NCI-H526 (cell line): ENCODE measurements at places on chromosomes 2 and 18.

GRCh38 chr2:53513167-53513666, 254.4 kb upstream of the CHAC2 start:
- no peak for DNase-seq

DNA sequence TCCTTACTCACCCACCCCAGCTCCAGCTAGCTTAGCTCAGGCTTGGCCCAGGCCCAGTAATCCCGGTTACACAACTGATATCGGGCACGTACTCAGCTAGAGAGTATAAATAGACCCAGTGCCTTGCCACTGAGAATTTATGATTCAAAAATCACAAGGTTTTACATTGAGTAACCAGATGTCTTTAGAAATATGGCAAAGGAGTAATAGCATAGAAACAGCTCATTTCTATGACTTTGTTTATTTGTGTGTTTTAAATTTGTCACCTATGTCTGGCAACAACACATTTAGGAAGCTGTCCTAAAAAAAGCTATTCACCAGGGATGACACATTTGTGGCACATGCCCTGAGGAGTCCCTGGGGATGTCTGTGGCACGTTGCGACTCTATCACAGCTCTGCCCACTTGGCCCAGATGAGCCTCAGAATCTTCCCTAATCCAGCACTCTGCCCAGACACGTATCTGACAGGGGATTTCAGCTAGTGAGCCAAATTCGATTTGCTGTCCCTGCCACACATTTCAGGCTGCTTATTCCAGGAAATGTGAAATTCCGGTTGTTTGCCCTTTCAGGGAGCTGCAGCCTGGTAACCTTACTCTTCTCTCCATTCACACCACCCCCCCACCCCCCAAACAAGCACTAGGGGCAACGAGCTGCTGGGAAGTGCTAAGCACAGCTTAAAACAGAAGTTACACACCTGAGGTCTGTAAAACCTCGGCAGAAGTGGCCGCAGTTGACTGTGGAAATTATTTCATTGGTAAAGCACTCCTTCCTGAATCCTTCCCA, 85.4 kb upstream of the ZCCHC2 start:
- DNase-seq, result no peak

DNA sequence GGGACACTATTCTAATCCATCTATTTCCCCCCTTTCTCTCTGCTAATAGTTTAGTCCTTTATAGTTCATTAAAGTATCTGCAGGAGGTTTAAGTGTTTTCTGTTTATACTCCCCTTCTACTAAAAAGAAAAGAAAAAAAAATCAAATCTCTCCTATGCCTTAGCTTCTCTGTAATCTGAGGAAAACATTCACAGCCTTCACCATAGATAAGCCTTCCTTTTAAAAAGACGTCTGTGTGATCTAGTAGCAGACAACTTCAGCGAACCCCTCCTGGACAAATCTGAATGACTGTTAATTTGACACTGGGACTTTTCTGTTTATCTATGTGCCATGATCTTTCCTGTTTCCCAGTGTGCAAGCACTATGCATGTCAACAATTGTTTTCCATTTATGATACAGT, 70.4 kb upstream of the CDH19 start:
- no peak for DNase-seq

GRCh38 chr2:238670111-238670585, 177.7 kb upstream of the TWIST2 start:
- no peak for DNase-seq

DNA sequence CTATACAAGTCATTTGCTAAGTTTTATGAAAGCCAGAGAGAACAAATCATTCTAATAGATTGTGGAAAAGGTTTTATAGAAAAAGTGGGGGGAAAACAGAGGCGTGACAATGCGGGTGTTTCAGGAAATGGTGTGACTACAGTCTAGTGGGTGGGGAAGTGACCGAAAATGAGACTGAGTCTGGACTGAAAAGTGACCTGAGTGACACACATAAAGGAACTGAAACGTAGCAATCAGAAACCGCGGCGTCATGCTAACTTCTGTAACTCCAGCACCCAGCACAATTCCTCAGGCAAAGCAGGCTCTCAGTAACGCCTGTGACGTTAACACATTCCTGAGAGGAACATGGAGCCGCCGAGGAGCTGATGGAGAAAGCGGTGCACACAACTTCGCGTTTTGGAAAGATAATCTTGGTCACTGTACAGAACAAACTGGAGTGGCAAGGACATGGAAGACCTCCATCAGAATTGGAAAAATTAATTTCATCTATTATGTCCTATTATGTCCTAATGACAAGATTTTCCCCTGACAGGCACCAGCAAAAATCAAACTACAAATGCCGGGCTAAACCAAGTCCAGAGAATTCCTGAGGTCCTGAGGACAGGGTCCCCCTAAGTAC, 1.4 kb upstream of the CD226 start:
- no peak for DNase-seq

DNA sequence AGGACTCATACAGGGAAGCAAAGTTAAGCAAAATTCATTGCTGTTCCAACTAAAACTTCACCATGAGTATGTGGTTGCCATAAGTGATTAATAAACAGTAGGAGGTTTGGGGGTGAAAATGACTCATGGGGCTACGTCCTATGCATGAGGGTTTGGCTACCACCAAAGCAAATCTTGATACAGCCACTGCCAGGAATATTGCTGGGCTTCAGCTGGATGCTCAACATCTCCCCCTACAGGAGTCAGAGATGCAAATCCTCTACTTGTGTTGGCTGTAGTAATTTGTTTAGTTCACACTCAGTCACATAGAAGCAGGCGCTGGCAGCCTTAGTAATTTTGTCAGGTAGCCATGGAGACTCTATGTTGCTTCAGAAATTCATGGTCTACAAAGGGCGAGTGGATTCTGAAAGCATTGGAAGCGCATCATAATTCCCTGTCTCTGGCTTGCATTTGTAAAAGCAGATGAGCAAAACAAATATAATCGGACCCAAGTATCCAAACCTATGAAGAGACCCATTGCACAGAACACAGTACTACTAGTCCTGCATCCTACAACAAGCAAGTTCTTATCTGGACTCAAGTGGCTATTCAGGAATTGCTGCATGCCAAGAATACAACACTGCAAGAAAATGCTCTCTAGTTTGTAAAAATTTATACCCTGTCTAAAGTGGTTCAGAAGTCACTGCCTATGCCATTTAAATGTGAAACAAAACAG, 76.0 kb downstream of the CD28 start:
- peak; percentile 80 for DNase-seq

GRCh38 chr2:215717501-215718381, 281.9 kb upstream of the FN1 start:
- DNase-seq, result no peak

- DNase-seq, result no peak
Measured at GRCh38 chr2:182937870-182938269, 71.4 kb upstream of the FRZB start.

GRCh38 chr2:121635371-121635770, 13.9 kb downstream of the CLASP1 start:
- DNase-seq, result no peak
